ENCODE measurements at places on chromosomes 5 and 9. TPM values are rescaled to one million over a fixed set of nuclear protein-coding genes. Genes with fewer than 3 reads are reported as not detected.

- no peaks in the 10 kb centered on the region for H3K4me1 ChIP-seq
- H3K27ac ChIP-seq: no peak overlapping the region
- DNase-seq: no peak
- H3K27me3 ChIP-seq: no peaks in the 10 kb centered on the region
Measured at GRCh38 chr5:106262395-106262794, 1408.3 kb downstream of the EFNA5 start.

The IL7R gene
- total RNA-seq: 289 TPM

The PDLIM4 gene
- 1.4 TPM for total RNA-seq

DNA sequence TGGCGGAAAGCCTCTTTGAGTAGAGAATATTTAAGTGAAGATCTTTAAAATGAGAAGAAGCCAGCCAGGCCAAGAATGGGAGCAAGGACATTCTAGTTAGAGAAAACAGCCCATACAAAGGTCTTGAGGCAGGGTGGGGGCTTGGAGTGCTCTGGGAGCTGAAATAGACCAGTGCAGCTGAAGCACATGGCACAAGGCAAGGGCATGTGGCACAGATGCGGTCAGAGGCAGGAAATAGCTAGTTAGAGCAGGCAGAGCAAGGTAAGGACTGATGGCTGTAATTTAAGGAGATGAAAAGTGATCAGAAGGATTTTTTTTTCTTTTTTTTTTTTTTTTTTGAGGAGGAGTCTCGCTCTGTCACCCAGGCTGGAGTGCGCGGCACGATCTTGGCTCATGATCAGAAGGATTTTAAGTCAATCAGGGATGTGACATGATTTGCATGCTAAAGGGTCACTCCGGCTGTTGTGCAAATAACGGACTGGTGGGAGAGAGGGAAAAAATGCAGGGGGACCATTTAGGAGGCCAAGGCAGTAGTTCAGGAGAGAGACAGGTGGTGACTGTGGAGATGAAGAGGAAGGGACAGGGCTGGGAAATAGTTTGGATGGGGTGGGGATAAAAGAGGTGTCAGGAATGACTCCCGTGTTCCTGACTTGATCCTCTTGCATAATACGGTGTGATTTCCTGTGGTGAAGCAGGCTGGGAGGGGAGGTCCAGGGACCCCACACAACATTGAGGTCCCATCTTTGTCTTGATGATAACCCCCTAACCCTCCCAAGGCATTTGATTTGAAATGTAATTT lies 207.6 kb downstream of the HSPA4 start:
- H3K36me3 ChIP-seq: no peaks in the 10 kb centered on the region
- DNase-seq: no peak
- peaks cover 7% of the 10 kb centered on the region for H3K4me1 ChIP-seq
- no peak overlapping the region for H3K4me3 ChIP-seq

The CFAP90 gene
- not detected for total RNA-seq

GRCh38 chr9:119026120-119026519 lies 343.1 kb downstream of the BRINP1 start:
- DNase-seq: no peak
- H3K4me3 ChIP-seq: no peak overlapping the region
- no peaks in the 10 kb centered on the region for H3K27me3 ChIP-seq
- no peaks in the 10 kb centered on the region for H3K4me1 ChIP-seq
- no peak overlapping the region for H3K27ac ChIP-seq

- no peak overlapping the region for H3K4me3 ChIP-seq
- no peaks in the 10 kb centered on the region for H3K36me3 ChIP-seq
- H3K27ac ChIP-seq: no peak overlapping the region
- no peak for DNase-seq
- no peaks in the 10 kb centered on the region for H3K4me1 ChIP-seq
Measured at GRCh38 chr5:6403416-6403815, 25.1 kb upstream of the MED10 start.

GRCh38 chr9:16475257-16475656 lies 395.2 kb downstream of the BNC2 start:
- H3K27ac ChIP-seq: no peak overlapping the region
- no peak overlapping the region for H3K4me3 ChIP-seq
- no peaks in the 10 kb centered on the region for H3K27me3 ChIP-seq
- H3K36me3 ChIP-seq: no peaks in the 10 kb centered on the region

The GDA gene
- not detected for total RNA-seq

- H3K27ac ChIP-seq: peak overlapping the region; percentile 28
- no peaks in the 10 kb centered on the region for H3K27me3 ChIP-seq
- peaks cover 50% of the 10 kb centered on the region for H3K4me1 ChIP-seq
- H3K36me3 ChIP-seq: peaks cover 16% of the 10 kb centered on the region
Measured at GRCh38 chr9:72362118-72362531, 2.9 kb downstream of the ZFAND5 start.

GRCh38 chr9:85600675-85601263 lies 141.0 kb downstream of the AGTPBP1 start:
- H3K27me3 ChIP-seq: no peaks in the 10 kb centered on the region
- H3K36me3 ChIP-seq: no peaks in the 10 kb centered on the region
- DNase-seq: peak; percentile 17
- H3K4me3 ChIP-seq: no peak overlapping the region

DNA sequence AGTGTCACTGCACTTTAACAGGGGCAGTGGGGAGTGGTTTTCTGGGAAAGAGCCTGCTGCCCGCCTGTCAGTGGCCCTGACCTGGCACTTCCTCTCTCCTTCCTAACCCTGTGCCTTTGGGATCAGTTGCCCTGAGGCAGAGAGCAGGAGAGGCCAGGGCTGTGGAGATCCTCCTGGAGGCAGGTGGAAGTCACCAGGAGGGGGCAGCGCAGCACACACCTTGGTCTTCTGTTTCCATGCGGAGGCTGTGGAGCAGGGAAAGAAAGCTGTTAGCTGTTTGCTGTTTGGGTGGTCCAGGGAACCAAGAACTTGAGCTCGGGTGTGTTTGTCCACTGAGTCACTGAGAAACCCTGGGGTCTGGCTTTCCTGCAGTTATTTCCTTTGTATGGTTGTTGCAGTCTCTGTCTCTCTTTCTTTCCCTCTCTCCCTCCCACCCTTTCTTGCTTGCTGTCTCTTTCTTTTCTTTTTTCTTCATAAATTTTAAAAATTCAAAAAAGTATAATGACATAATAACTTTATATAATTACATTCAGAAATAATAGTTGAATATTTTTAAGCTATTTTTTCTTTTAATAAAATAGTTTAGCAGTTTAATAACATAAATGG lies 28.1 kb downstream of the NTRK2 start:
- no peaks in the 10 kb centered on the region for H3K4me1 ChIP-seq
- H3K36me3 ChIP-seq: no peaks in the 10 kb centered on the region

DNA sequence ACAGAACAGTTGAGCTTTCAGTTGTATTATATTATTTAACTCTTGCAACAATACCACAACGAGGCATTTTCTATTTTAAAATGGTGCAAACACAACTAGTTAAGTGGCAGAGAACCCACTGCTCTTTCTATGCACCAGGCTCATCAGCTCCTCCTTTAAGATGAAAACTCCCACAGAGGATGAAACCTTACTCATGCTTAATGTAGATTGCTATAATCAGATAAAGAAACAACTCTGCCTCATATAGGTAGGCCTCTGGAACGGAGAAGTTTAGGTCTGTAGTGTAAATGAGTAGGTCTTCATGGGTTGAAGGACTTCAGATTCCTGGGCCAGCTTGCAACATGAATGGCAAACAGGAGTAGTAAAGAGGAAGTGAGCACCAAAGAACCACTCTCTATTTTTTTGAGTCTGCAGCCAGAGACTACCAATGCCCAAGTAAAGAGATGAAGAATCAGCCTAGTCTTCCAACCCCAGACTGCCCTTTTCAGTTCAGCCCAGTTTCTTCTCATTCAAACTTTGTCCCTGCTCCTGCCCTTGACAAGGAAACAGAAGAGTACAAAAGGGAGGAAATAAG lies 33.9 kb downstream of the HACD4 start:
- H3K4me1 ChIP-seq: peaks cover 19% of the 10 kb centered on the region
- DNase-seq: no peak
- H3K4me3 ChIP-seq: no peak overlapping the region
- H3K27ac ChIP-seq: no peak overlapping the region
- no peaks in the 10 kb centered on the region for H3K36me3 ChIP-seq

GRCh38 chr9:94622087-94622800 lies 17.1 kb downstream of the FBP1 start:
- no peak for DNase-seq
- H3K27ac ChIP-seq: no peak overlapping the region
- H3K4me1 ChIP-seq: no peaks in the 10 kb centered on the region
- H3K36me3 ChIP-seq: no peaks in the 10 kb centered on the region
- no peak overlapping the region for H3K4me3 ChIP-seq
- H3K27me3 ChIP-seq: no peaks in the 10 kb centered on the region

DNA sequence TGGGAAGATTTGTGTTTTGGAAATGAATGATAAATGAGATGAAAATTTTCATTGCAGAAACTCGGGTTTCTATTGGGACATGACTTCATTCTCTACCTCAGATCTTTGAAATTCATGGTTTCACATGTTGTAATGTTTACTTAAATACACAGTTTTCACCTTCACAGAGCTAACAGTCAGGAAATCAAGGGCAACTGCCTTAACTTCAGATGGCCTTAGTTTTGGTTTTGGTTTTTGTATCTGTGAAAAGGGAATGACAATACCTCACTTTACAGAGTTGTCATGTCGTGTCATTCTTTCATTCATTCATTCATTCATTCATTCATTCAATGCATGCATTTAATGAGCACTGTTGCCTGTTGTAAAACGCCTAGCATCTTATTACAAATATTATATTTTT lies 41.9 kb downstream of the NIM1K start:
- no peak overlapping the region for H3K27ac ChIP-seq
- no peaks in the 10 kb centered on the region for H3K4me1 ChIP-seq
- no peaks in the 10 kb centered on the region for H3K36me3 ChIP-seq
- DNase-seq: no peak
- no peak overlapping the region for H3K4me3 ChIP-seq
- H3K27me3 ChIP-seq: no peaks in the 10 kb centered on the region

GRCh38 chr5:1446602-1447343 lies 1.5 kb upstream of the SLC6A3 start:
- H3K4me3 ChIP-seq: no peak overlapping the region
- no peaks in the 10 kb centered on the region for H3K36me3 ChIP-seq
- no peak overlapping the region for H3K27ac ChIP-seq
- peaks cover 13% of the 10 kb centered on the region for H3K27me3 ChIP-seq
- no peak for DNase-seq

The PDE4D gene
- 18.3 TPM for total RNA-seq

GRCh38 chr9:35556776-35557175 lies 48.3 kb upstream of the TESK1 start:
- no peaks in the 10 kb centered on the region for H3K36me3 ChIP-seq
- H3K4me1 ChIP-seq: no peaks in the 10 kb centered on the region
- H3K4me3 ChIP-seq: no peak overlapping the region
- DNase-seq: no peak
- no peaks in the 10 kb centered on the region for H3K27me3 ChIP-seq

The CDX1 gene
- not detected for total RNA-seq

- H3K4me1 ChIP-seq: no peaks in the 10 kb centered on the region
- peaks cover 4% of the 10 kb centered on the region for H3K27me3 ChIP-seq
- H3K4me3 ChIP-seq: no peak overlapping the region
- no peaks in the 10 kb centered on the region for H3K36me3 ChIP-seq
Measured at GRCh38 chr5:7398596-7399280, 2.8 kb downstream of the ADCY2 start.

DNA sequence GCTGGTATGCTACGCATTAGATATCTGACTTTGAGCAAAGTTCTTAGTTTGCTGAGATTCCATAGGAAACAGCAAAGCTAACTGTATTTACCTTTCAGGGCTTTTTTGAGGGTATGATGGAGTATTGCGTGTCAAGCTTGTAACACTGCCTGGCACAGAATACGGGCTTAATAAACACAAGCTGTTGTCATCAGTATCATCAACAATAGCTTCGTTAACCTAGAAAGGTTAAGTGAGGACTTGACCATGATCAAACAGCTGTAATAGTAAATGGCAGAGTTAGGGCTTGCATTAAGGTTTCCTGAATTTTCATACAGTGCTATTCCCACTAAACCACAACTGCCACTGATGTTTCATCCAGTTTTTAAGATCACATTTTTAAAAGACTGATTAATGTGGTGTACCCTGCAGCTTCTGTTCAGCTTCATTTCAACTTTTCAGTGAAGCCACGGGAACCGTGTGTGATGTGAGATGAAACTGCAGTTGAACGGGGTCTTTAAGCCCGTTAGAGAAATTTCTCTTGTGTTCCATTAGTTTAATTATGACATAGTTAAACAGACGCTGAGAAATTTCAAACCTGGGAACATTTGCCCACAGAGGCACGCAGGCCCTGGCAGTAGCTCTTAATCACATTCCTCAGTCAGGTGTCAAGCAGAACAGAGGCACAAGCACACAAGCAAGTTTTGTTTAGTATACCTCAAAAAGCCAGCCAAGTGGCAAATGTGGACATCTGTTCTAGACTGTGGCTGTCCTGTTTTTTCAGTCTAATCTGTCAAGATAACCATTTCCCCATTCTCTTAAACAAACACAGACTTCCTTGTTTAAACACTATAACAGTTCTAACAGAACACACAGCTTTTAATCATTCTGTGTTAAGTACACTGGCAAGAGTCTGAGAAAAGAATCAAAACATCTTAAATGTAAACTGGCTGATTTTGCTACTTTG lies 147.1 kb downstream of the ZNF608 start:
- no peaks in the 10 kb centered on the region for H3K27me3 ChIP-seq
- H3K36me3 ChIP-seq: no peaks in the 10 kb centered on the region
- H3K27ac ChIP-seq: no peak overlapping the region

DNA sequence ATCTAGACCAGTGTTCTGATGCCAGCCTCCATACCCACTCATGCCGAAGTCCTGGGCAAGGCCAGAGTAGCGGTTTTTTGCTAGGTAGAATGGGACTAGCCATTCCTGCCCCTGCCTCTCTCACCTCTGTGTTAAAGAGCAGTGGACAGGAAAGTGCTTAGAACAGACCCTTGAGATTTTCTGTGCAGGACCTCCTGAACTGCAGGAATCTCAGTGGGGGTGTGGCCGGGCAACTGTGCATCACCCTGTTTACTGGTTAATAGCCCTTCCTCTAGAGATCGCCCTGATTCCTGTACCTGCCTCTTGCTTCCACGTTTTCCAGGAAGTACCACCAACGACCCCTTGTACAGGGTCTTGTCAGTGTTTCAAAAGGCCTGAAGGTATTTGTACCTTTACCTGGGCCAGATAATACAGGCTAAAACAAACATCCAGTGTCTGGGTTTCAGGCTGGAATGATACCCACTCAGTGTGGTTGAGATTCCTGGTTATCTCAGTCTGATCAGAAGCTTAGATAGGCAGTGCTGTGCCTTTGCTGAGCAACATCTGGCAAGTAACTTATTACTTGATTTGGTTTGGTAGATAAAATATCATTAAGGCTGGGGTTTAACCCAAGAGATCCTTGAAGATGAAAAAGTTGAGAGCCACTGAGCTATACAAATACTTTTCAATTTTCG lies 65.9 kb downstream of the RGS3 start:
- H3K27me3 ChIP-seq: no peaks in the 10 kb centered on the region
- H3K27ac ChIP-seq: no peak overlapping the region
- H3K4me3 ChIP-seq: no peak overlapping the region
- DNase-seq: no peak
- H3K36me3 ChIP-seq: peaks cover 17% of the 10 kb centered on the region

GRCh38 chr9:3331801-3332200 lies 194.0 kb downstream of the RFX3 start:
- H3K27ac ChIP-seq: no peak overlapping the region
- no peaks in the 10 kb centered on the region for H3K27me3 ChIP-seq
- no peak for DNase-seq
- H3K4me1 ChIP-seq: no peaks in the 10 kb centered on the region

- no peaks in the 10 kb centered on the region for H3K36me3 ChIP-seq
- H3K27ac ChIP-seq: no peak overlapping the region
- no peaks in the 10 kb centered on the region for H3K27me3 ChIP-seq
- H3K4me3 ChIP-seq: no peak overlapping the region
Measured at GRCh38 chr5:17302106-17302505, 84.7 kb downstream of the BASP1 start.

GRCh38 chr9:14314424-14314928 lies 535 bp upstream of the NFIB start:
- peak overlapping the region; percentile 28 for H3K4me3 ChIP-seq
- no peak for DNase-seq
- peaks cover 23% of the 10 kb centered on the region for H3K27me3 ChIP-seq

- H3K4me1 ChIP-seq: no peaks in the 10 kb centered on the region
- H3K36me3 ChIP-seq: no peaks in the 10 kb centered on the region
Measured at GRCh38 chr5:89064736-89065135, 181.8 kb upstream of the MEF2C start.
